NCI-H510A treated with DMSO at 0.1 percent for 48 hours (cell line): ENCODE measurements at places on chromosomes 12 and 14.

DNA sequence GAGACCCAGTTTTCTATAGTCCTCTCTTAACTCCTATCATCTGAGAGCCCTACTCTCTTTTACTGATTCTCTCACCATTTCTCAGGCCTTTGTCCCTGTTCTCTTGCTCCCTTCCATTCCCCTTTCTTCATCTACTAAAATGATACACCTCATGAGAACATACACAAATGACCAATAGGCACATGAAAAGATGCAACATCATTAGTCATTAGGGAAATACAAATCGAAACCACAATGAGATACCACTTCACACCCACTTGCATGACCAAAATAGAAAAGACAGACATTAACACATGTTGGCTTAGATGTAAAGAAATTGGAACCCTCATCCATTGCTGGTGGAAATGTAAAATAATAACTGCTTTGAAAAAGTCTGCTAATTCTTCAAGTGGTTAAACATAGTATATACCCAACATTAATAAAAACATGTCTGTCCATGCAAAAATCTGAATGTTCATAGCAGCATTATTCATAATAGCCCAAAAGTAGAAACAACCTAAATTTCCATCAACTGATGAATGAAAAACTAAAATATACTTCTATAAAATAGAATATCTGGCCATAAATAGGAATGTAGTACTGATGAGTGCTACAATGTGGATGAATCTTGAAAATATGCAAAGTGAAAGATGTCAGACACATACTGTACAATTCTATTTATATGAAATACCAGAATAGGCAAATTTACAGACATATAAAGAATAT, 66.0 kb downstream of the DENND5B start:
- DNase-seq: no peak

- DNase-seq: peak; percentile 96
These were observed 8.5 kb upstream of the AMIGO2 start for GRCh38 chr12:47088021-47088944.

DNA sequence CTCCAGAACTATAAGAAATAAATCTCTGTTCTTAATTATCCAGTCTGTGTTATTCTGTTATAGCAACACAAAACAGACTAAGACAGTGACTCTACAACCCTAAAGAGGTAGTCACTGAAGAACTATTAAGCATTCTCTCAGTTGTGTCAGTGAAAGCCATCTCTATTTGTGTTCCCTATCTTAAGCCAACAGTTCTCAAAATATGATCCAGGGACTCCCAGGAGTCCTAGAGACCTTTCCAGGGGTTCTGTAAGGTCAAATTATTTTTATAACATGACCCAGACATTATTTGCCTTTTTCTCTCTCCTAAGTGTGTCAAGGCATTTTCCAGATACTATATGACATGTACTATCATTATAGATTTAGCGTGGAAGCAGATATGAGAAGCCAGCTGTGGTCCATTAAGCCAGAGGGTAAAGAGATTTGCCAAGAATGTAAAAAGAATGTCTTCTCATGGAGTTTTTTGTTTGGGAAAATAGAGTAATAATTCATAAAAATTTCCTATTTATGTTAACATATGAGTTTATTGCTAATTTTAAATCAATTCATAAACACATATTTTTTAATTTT, 315.8 kb downstream of the RGS6 start:
- DNase-seq: no peak

GRCh38 chr12:107536613-107537012, 149.0 kb upstream of the PWP1 start:
- DNase-seq: no peak

- DNase-seq: no peak
These were observed 17.7 kb downstream of the RIN3 start for GRCh38 chr14:92531106-92531873.

GRCh38 chr12:65618588-65618987, 205.7 kb upstream of the HMGA2 start:
- DNase-seq: no peak

GRCh38 chr12:105967038-105967776, 171.5 kb downstream of the NUAK1 start:
- no peak for DNase-seq

DNA sequence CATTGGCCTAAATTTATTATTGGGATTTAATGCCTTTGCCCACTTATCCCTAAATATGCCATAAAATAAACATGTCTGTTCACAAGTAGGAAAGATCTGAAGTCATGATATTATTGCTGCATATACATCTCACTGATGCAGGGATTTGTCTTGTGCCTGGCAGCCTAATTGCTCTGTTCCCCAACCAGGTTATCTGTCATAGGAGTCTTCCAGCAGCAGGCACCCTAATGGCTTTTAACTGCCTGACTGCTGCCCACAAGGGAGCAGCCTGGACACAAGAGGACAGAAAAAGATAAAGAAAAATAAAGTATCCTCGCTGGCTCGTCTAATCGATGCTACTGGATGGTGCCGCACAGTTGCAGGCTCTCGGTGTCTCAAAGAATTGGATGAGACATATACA, 337.6 kb upstream of the FAR2 start:
- no peak for DNase-seq

DNA sequence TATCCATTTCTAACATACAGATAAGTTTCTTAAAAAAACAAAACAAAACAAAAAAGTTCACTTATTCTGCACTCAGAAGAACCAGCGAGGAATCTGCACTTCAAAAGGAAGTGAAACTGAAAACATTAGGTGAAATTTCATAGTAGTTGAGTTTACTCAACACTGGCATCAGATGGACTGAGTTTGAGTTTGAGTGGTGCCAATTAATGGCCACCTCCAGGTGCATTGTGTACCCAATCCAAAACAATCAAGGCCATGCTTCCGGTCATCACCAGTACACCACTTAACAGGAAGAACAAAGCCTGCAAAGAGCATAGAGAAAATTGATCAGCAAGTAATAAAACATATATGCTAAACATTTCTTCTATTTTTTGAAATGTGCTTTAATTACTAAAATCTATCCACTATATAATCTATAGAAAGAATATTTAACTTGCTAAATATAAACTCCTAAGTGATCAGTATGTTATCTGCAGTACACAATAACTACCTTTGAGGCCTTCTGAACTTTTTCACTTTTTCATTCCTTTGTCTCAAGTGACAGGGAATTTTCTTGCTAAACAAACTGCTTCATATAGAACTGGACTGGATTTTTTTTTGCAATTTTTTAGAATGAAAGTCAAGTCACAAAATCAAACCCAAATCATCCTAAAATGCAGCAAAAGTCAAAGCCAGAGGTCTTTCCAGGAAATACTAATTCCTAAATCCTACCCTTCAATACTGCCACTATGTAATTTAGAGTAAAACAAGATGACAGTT, 11.5 kb downstream of the SLC38A2 start:
- DNase-seq: no peak

DNA sequence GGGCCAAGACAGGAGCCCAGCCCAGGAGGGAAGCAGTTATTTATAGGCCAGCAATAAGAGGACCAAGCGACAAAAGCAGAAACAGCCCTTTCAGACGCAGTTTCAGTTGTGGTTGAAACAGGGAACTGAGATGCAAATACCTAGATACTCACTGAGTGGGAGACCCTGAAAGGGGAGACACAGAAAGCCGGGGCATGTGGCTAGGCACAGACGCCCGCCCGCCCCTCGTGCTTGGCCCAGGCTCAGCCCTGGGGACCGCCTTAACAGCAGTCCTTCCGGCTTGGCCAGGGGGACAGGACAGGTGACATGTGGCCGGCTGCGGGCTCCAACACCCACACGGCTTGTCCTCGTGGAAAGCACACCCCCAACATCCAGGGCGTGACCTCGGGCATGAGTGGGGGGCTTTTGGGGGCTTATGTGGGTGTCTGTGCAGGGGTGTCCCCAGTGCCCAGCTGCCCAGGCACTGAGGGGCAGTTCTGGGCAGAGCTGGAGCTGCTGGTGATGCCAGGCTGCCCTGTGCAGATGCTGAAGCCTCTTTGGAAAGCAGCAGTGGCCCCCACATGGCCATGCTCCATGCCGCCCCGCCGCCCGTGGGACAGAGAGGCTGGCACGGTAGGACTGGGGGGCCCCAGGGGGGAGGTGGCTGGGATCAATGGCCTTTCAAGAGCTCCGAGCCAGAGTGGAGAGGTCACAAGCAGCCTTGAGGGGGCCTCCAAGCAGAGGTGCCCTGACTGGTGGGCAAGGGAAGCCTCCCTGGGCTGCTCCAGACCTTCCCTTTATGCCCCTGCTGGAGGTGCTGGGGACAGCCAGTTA, 2.1 kb downstream of the PLD4 start:
- DNase-seq: no peak

DNA sequence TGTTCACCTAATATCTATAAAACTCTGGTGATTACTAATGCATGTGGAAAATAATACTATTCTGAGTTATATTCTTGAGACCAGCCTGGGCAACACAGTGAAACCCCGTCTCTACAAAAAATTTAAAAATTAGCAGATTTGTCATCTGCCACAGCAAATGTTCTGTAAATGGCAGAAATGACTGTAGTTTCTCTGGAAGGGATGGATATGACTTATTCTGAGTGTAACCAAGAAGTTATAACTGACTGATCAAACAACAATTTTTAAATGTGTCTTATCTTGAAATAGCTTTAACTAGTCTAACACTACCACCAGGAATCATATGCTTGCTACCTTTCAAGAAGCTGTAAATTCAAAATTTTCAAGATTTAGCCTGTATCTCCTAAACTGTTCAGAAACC, 88.7 kb downstream of the PLBD1 start:
- no peak for DNase-seq

DNA sequence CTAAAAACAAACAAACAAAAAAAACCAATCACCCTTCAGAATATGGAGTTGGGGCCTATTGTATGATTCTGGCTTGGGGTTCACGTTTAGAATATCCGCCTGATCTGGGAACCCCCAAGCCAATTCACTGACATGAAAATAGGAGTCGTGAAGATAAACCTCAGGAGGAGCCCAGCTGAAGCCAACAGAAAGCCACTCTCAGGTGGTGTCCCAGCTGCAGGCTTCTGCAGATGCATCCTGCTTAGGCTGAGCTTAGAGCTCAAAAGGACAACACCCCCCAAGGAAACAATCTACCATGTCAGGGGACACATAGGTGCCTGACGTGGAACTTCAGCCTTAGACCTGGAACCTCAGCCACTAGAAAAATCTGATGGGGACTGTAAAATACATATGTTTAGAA, 51.9 kb downstream of the SYNE3 start:
- DNase-seq: no peak
